ENCODE measurements at places on chromosomes 2 and 18.

DNA sequence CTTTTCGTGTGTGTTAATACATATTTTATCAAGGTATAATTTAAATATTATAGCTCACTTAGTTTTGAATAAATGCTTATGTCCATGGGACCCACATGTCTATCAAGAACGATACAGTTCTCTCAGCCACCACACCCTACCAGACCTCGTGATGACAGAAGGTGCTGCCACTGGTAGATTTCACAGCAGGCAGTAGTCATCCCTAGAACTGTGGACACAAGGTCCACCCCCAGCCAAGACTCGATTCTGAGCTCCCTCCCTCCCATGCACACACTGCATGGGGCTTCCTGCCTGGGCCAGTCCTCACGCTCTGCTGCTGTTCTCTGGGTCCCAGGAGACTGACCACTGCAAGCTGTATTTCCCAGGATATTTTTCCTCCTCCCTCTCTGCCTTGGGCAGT is 26.5 kb upstream of the CREB1 start:
- DNase-seq, result no peak

- DNase-seq, result no peak
These were observed 1.7 kb downstream of the FZD7 start for GRCh38 chr2:202035089-202035940.

- DNase-seq, result no peak
These were observed 116.2 kb downstream of the RND3 start for GRCh38 chr2:150371044-150371818.

- no peak for DNase-seq
These were observed 23.0 kb downstream of the CDC42EP3 start for GRCh38 chr2:37648331-37649011.

- DNase-seq, result no peak
These were observed 160.7 kb downstream of the FSHR start for GRCh38 chr2:48993576-48993975.

- no peak for DNase-seq
These were observed 24.2 kb upstream of the ARMC9 start for GRCh38 chr2:231174211-231174651.

- DNase-seq, result no peak
These were observed 96.9 kb downstream of the TGOLN2 start for GRCh38 chr2:85230679-85231467.

- DNase-seq, result no peak
These were observed 7.3 kb upstream of the PROM2 start for GRCh38 chr2:95266781-95267430.

DNA sequence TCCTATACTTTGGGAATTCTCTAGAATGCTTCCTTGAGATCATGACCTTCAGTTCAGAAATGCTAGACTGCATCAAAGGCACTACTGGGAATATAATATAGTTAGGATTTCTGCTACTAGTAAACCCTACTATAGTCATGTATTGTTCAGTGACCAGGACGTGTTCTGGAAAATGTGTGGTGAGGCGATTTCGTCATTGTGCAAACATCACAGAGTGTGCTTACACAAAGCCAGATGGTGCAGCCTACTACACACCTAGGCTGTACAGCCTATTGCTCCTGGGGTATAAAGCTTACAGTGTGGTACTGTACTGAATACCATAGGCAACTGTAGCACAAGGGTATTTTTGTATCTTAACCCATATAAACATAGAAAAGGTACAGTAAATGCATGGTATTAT is 13.0 kb downstream of the CXCR4 start:
- DNase-seq, result no peak

- no peak for DNase-seq
These were observed 26.1 kb downstream of the DIPK1C start for GRCh38 chr18:74430806-74431571.

DNA sequence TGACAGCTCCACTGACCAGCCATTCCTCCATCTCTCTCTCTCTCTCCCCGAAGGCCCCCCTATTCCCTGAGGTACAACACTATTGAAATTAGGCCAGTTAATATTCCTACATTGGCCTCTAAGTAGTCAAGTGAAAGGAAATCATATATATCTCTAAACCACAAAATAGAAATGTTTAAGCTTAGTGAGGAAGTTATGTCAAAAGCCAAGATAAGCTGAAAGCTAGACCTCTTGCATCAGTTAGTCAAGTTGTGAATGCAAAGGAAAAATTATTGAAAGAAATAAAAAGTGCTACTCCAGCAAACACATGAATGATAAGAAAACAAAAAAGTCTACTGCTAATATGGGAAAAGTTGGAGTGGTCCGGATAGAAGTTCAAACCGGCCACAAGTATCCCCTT is 301.3 kb upstream of the RBMS1 start:
- no peak for DNase-seq

GRCh38 chr18:55261253-55261652 is 302.0 kb upstream of the CCDC68 start:
- no peak for DNase-seq

- no peak for DNase-seq
These were observed 712 bp upstream of the SERPINB13 start for GRCh38 chr18:63586431-63586830.

- DNase-seq, result no peak
These were observed 499.9 kb upstream of the SPHKAP start for GRCh38 chr2:228681426-228681825.

DNA sequence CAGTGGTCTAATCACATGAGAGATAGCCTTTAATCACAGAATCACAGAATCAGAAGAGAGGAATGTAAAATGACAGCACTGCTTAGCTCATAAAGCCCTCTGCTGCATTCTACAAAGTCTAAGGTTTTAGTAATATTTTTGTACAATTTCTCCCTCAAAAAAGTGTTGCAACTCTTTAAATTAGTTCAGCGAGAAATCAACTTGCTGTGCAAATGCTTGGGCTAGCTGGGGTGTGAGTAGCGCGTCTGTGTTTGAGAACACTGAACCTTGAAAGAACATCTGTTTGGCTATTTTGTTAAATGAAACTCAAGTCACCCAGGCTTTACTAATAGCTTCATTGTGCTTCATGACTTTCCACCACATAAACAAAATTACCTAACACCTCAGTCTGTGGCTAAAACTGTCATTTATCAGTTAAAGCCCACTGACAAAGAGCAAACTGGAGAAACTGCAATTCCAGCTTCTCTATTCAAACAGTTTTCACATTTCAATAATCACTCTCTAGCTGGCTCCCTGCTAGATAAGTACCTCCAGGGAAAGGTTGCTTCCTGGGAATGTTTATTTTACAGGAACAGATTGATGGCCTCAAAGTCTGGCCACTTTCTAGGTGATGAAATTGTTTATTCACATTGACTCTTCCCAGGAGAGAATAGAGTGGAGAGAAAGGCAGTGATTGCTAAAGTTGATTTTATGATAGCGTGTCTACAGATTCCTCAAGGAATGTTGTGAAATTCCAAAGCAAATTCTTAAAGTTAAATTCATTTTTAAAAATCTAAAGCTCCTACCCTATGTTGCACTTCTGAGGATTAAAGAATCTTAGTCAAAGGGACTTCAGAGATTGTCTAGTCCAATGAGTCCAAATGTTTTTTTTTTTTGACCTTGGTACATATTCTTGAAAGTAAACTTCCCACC is 36.0 kb upstream of the STAT1 start:
- DNase-seq, result no peak

DNA sequence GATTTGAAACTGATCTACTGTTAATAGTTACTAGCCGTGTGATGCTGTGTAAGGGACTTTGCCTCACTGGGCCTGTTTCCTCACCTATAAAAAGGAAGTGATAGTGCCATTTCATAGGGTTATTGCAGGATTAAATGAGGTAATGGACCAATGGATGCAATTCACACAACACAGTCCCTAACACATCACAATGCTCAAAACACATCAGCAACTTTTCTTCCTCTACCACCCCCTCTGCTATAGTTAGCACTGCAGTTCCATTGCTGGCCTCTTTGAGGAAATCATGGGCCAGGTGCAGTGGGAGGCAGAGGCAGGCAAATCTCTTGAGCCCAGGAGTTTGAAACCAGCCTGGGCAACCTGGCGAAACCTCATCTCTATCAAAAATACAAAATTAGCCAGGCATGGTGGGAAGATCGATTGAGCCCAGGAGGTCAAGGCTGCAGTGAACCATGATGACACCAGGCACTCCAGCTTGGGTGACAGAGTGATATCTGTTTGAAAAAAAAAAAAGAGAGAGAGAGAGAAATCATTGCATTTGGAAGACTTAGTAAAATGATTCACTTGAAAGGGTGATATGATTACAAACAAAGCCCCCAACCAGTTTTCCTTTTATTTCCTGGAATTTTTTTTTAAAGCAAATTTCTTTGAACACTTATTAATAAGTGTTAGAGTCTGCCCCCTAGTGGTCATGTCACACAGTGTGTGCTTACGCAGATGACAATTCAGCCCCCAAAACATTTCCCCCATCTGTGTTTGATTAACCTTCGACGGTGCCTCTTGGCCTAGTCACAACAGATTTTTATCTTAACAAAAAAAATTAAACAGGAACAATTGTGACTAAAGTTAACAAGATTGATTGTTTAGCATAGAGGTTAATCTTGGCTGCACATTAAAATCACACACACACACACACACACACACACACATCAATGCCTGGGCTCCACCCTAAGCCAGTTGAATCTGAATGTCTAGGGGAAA is 88.6 kb upstream of the BCL11A start:
- DNase-seq, result no peak

DNA sequence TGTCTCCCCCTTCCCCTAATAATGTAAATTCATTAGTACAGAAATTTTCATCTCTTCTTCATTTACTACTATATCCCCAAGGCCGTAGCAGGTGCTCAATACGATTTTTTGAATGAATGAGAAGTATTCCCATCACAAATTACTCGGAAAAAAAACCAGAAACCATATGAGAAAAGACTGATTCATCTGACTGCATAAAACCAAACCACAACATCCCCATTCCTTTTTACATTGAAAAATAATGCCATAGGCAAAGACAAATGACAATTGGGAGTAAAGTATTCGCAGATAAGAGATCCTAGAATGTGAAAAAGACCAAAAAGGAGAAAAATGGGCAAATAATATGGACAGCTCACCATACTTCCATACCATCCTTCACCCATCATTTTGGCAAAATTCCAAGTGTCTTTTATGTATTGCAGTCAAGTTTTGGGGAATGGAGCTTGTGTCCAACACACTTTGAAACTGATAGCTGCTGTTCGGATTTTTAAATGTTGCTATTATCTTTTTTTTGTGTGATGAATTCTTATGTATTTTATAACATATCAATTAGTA is 1.5 kb downstream of the ZC3H8 start:
- DNase-seq, result no peak

GRCh38 chr2:177393203-177393755 is 706 bp downstream of the AGPS start:
- no peak for DNase-seq

DNA sequence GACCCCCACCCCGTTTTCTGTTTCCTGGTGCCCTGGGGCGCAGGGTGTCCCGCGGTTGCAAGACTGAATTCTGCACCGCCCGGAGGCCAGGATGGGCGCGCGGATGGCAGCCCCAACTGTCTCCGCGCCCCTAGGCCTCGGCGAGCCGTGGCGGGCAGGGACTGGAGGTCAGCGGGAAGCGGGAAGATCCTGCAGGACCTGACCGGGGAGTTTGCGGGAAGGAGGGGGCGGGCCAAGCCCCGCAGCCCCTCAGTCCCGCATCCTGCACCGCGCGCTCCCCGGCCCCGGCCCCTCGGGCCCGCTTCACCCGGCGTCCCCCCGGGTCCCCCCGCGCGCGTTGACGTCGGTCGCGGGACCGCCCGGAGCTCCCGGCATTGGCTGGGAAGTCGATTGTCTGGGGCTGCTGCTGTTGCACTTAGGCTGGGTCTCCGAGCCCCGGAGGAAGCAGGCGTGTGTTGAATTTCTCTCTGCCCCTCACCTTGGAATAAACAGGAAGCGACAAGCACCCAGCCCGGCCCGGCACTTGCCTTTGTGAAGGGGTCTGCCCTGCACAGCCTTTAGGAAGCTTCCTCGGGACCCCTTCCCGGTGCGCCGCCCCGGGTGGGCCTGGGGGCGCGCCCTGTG is at the start of gene LDLRAD4:
Gene LDLRAD4 (plus strand): TSS at position 393 of the 624 bp plus-strand sequence.
- DNase-seq, result no peak

GRCh38 chr2:84956334-84957297 is 14.3 kb upstream of the KCMF1 start:
- no peak for DNase-seq

Data from stimulated activated CD8-positive, alpha-beta memory T cell treated with anti-CD3 and anti-CD28 coated beads, Interleukin-15, amount 100 ng/mL, for 24 hours (primary cell).